ENCODE measurements at places on chromosomes 13 and 19.

- DNase-seq: no peak
These were observed 6.6 kb downstream of the ISOC2 start for GRCh38 chr19:55454787-55455243.

DNA sequence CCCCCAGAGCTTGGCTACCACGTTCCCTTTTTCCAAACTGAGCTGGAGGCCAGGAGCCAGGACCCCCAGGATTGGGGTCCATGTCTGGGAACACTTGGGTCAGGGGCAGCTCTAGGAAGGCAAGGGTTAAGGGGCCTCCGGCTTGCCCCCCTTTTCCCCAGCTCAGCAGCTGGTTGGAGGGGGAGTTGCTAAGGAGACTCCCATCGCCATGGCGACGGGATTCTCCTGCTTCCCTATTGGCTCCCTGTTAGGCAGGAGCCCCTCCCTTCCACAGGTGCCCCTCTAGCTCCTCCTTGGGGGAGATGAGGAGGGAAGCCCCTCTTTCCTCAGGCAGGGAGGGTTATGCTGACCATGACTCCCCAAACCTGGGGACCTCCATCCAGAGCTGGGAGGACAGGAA, 33.9 kb downstream of the PDE4A start:
- no peak for DNase-seq

- DNase-seq: no peak
These were observed 364.7 kb downstream of the ENOX1 start for GRCh38 chr13:43422116-43422515.

DNA sequence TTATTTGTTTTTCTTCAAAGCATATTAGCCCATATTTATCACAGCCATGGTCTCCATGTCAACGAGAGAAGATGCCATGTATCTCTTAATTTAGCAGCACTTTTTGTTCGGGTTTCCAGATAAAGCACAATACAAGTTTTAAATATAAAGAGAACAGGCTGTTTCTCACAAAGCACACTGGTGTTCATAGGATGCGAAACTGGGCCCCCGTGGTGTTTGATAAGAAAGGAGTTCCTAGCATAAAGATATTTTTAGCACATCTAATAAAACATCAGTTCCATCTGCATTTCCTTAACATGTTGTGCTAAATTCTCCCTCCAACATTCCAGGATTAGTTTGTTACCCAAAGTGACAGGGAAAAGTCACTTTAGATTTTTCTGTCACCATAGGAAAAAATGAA, 72.4 kb upstream of the EDNRB start:
- DNase-seq: no peak

- no peak for DNase-seq
These were observed 113.6 kb downstream of the ATP11A start for GRCh38 chr13:112803422-112803821.

All from HS-27A (cell line).